CD4-positive, alpha-beta T cell treated with Interferon gamma for 1 hour (primary cell): ENCODE measurements at places on chromosomes 2 and 18.

DNA sequence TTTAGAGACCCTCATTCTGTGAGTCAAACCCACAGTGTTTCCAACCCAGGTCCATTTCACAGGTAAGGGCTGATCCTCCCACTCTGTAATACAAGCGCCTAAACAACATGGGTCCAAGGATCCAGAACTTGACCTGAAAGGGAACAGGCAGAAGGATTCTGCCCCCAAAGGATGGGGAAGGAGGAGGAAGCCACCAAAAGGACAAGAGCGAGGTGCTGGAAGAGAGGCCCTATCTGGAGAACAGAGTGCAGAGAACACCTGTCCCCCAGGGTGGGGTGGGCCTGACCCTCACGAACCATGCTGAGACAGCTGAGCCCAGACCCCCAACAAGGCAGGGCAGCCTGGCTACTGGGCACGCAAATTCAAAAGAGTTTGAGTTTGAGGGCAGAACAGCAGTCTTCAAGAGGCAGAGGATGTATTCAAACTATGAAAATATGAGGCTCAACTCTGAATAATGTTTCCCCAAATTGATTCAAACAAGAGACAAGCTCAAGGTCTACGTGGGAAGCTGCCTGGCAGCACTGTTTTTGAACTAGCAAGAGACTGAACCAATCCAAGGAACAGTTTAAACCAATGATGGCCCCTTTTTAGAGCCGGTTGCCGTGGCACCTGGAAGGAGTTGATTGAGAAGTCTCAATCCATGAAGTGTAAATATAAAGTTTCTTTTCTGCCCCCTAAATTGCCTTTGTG is 212.7 kb downstream of the ALPK2 start:
- DNase-seq = no peak

GRCh38 chr2:136530146-136530545 is 235.2 kb upstream of the THSD7B start:
- DNase-seq = no peak

DNA sequence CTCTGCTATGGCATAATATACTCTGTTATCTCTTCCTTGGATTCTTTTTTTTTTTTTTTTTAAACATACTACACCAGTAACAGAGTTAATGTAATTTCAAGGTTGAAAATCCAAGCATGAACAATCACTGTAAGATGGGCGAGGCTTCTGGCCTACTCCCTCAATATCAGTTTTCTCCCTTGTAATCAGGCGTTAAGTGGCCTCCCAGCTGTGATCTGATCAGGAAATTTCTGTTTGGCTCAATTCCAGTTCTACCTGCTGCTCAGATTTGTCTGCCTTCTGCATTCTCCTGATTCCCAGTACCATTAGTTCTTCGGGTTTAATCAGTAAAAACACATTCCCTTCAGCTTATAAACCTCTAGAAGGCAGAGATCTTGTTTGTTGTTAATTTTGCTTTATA is 18.6 kb downstream of the PRKD3 start:
- DNase-seq = no peak

DNA sequence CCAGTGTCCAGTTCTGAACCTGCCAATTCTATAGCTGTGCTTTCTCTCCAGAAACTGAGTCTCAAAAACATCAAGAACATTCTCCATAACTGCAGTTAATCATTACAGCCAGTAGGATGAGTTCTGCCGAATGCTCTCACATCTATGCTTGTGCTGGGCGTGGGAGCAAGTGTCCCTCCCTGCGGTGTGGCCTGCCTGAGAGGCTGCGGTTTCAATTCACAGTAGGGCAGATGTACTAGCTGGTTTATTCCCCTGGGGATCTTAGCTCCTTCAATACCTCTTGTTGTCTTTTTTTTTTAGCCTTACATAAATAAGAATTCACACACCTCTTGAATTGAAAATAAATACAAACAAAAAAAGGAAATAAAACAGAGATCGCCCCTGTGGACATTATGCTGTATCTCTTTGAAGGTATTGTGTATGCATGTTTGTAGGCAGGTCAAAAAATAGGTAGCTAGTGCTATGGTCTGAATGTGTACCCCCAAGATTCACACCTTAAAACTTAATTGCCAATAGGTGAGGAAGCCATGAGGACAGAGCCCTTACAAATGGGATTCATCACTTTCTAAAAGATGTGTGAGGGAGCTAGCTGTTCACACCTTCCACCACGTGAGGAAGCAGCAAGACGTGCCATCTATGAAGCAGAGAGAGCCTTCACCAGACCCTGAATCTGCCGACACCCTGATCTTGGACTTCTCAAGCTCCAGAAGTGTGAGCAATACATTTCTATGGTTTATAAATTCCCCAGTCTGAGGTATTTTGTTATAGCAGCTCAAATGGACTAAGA is 74.3 kb downstream of the BCL2L11 start:
- DNase-seq = peak; percentile 33
